HCT116 (cell line): ENCODE measurements at places on chromosomes 7 and 10.

GRCh38 chr10:97608991-97609561 is 19.6 kb downstream of the C10orf62 start:
- DNase-seq = no peak

- DNase-seq = no peak
These were observed 659.2 kb downstream of the SDK1 start for GRCh38 chr7:3960050-3960763.

GRCh38 chr7:23011222-23011924 is 2.6 kb downstream of the HYCC1 start:
- no peak for DNase-seq

DNA sequence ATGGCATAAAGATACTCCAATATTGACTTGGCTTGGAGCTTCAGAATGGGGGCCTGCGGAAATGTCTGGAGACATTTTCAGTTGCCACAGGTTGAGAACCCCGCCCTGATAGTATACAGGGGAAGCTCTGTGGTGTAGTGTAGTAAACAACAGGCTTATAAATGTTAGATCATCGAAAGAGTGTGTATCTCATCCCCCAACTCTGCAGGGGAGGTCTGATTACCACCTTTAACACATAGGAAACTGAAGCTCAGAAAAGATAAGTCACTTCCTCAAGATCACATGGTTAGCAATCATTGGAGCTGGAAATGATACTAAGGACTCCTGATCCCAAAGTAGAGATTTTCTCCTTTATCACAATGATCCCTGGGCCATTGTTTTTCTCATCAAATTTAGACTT is 144.5 kb upstream of the BMPER start:
- DNase-seq = no peak

- DNase-seq = no peak
These were observed 49.8 kb downstream of the CNOT4 start for GRCh38 chr7:135459951-135460567.

- no peak for DNase-seq
These were observed 79.4 kb upstream of the CYP2C9 start for GRCh38 chr10:94859086-94859485.

DNA sequence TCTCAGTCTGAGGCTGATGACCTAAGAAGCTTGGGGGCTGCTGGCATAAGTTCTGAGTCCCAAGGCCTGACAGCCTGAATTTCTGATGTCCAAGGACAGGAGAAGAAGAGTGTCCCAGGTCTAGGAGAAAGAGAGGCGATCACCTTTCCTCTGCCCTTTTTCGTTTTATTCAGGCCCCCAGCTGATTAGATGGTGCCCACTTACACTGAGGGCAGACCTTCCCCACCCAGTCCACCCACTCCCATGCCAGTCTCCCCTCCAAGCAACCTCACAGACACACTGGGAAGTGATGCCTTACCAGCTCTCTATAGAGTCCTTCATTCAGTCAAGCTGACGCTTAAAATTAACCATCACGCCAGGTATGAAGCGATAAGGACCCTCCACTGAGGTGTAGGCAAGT is 19.3 kb upstream of the LOXL4 start:
- no peak for DNase-seq

GRCh38 chr10:70846795-70847194 is 31.0 kb downstream of the SGPL1 start:
- DNase-seq = no peak

GRCh38 chr7:44046321-44047061 is 2.0 kb downstream of the DBNL start:
- DNase-seq = no peak

DNA sequence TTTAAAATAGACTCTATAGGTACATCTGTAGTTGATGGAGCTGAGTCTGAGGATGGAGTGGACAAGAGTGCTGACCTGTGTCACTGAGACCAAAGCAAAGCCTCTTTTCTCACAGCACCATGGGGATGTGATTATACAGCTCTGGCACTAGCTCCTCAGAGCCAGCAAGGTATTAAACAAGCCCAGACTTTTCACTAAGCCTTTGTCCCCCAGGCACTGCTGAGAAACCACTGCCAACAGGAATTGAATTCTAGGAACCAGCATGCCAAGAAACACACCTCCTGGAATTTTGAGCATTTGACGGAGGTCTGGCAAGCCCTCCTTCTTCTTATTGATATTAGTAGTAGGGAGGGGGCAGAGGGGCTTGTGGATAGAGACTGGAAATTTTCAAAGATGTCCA is 147.0 kb downstream of the C1GALT1 start:
- DNase-seq = no peak
